ENCODE measurements at places on chromosomes 3 and 15.

- DNase-seq: no peak
These were observed 203.3 kb downstream of the RORA start for GRCh38 chr15:61025781-61026180.

DNA sequence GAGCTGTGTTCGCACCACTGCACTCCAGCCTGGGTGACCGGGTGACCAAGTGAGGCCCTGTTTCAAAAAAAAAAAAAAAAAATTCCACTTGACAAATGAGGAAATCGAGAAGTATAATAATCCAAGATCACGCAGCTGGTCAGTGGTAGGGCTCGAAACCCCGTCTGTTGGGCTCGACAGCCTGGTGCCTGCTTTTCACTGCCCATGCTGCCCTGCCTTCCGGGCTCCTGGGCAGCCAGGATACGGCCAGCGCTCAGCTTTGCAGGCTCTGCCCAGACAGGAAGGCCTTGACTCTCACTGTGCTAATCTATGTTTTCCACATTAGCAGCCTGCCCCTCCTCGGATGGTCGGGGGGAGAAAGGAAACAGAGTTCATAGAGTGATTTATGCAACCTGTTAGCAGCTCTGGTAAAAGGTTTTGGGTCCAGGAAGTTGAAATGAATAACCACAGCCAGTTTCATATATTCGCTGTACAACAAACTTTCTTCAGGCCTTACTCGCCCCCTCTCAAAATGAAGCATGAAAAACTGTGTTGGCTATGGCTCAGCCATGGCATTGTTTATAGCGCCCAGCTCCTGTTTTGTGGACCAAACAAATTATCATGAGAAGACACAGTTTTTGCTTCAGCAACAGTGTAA is 108.8 kb downstream of the XXYLT1 start:
- DNase-seq: peak; percentile 91

- no peak for DNase-seq
These were observed 13.5 kb upstream of the TSC22D2 start for GRCh38 chr3:150394606-150395005.

- no peak for DNase-seq
These were observed 36.0 kb downstream of the TIPARP start for GRCh38 chr3:156710429-156710828.

GRCh38 chr15:81117136-81117535 is 16.9 kb upstream of the CFAP161 start:
- DNase-seq: no peak

GRCh38 chr3:10373686-10374261 is 52.9 kb upstream of the SEC13 start:
- no peak for DNase-seq

GRCh38 chr3:187946163-187946691 is 201.0 kb upstream of the BCL6 start:
- DNase-seq: no peak

- peak; percentile 70 for DNase-seq
These were observed 154.6 kb downstream of the POLR2M start for GRCh38 chr15:57861034-57861638.

DNA sequence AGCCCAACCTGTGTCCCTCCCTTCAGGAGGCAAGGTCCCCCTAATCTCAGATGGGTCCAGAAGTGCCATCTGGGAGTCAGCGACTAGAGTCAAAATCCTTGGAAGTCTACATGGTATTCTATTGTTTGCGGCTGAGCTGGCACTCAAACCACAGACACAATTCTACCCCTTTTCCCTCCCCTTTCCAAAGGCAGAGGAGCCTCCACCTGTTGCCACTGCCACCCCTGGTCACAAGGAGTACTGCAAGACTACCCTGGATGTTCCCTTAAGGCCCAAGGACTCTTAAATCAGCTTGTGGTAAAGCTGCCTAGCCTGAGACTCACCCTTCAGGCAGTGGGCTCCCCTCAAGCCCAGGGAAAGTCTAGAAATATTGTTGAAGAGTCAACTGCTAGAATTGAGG is 4.3 kb upstream of the OR5H6 start:
- DNase-seq: no peak

- no peak for DNase-seq
These were observed 324.1 kb downstream of the SQOR start for GRCh38 chr15:45958924-45959323.

- DNase-seq: no peak
These were observed 11.7 kb upstream of the BTBD1 start for GRCh38 chr15:83078712-83079111.

DNA sequence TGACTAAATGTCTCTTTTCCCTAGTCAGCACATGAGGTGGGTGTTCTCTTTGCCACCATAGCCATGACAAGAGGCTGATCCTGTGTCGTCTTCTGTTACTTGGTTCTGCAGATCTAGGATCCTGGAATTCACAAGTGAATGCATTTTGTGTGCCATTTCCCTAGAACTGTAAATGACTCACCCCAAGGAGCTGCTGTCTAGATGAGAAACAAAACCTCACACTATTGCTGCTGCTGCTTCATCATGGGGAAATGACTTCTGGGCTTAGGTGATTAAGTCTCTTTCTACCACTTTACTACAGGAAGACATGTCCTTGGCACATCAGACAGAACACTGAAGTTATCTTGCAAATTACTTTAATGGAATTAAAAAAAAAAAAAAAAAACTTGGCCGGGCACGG is 54.9 kb downstream of the SLCO3A1 start:
- DNase-seq: peak; percentile 38
